WERI-Rb-1 (cell line): ENCODE measurements at places on chromosomes 4 and X.
A peak's percentile ranks its signal among the peaks of the same experiment; 100 is the strongest.

DNA sequence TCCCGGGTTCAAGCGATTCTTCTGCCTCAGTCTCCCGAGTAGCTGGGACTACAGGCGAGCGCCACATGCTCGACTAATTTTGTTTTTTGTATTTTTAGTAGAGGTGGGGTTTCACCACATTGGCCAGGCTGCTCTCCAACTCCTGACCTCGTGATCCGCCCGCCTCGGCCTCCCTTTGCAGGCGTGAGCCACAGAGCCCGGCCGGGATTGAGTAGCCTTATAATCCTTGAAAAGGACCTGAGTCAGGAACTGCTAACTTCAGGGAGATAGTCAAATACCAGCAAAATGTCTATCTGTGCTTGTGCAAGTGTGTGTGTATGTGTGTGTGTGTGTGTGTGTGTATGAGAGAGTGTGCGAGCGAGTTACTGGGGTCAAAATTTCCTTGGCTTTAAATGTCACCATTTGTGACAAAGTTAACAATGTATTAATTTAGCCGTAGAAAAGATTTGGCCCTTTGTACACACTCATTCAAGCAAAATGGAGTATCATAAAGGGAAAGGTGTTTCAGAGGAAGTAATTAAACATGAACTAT, 1.8 kb upstream of the KDM6A start:
- DNase-seq: no peak

- no peak for DNase-seq
Measured at GRCh38 chrX:139286342-139286741, 244.2 kb upstream of the F9 start.

DNA sequence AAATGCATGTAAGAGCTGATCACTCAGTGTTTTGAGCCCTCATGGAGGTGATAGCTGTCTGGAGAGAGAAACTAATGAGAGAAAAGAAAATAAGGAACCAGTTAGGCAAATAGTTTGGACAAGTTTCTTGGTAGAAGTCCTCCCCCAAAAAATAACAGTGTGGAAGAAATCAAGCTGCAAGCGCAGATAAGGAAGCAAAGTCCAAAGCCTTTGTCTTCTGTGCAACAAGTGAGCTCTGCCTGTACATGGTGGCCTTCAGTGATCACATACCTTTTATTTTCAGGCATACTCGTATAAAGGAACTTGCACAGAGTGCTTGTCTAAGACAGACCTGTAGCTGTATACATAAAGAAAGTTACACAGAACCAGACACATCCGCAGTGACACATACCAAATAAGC, 2.5 kb upstream of the UGT2A3 start:
- no peak for DNase-seq

DNA sequence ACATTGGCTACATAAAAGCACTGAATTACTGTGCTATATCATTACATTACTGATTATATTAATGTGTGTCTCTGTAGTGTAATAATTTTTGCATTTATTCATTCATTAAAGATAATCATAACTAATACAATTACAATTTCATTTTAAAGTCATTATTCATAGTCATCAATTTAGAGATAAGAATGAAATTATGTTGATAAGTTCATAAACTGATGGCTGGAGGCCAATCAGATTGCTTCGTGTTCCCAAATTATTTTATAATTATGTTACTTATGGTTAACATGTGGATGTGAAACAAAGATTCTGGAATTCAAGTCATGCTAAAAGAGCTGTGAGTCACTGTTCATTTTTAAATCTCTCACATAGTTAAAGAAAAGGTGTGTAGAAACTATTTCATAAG, 223.4 kb upstream of the HAND2 start:
- no peak for DNase-seq

DNA sequence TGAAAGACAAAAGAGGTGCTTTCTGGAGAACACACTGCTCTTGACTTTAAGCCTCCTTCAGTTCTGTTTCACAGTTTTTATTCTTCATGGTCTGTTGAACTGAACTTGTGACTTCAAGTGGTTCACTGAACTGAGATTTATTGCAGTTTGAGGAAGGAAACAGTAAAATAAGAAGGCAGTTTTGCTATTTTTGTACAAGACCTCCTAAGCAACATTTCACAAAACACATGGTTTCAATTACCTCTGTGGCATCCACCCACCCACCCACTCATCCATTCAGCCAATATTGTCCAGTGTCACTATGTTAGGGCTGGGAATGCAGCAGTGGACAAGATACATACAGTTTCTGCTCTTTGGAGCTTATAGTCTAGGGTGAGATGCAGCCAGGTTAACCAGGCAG, 131.3 kb downstream of the IL1RAPL2 start:
- DNase-seq: no peak

- DNase-seq: peak; percentile 54
Measured at GRCh38 chrX:16870862-16871815, 977 bp upstream of the RBBP7 start.

GRCh38 chrX:38601866-38602265, 40.5 kb downstream of the TSPAN7 start:
- DNase-seq: no peak

DNA sequence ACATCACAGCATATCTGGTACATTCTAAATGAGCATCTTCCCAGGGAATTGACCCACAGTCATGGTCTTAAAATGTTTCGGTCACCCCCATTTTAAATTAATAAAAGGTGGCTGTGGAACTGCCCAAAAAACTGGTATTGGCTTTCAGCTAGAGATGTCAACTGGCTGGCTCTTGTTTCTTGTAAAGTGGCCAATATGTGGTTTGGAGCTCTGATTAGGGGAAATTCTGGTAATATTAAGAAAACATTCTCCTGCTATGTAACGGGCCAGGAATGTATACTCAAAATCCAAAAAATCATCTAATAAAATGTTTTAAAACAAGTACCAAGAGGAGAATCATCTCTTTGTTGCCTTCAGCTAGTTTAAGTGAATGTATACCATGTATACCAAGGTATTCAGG, 62.0 kb upstream of the VCX2 start:
- no peak for DNase-seq

DNA sequence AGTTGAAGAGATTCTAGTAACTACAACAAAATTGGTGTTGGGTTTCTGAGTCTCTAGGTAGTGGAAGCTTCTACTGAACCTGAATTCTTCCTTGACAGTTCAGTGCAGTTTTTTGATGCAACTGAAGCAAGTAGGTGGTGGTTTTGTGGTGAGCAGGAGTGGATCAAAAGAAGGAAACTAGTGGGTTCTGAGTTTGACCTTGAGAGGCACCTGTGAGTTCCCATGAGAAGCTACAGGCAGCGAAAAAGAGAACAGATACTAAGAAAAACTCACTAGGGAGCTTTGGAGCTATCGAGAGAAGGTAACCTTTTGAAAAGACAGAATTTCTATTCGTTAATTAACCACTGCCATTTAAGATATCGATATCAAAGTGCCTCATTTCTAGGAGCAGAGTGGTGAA, 145.2 kb downstream of the PDHA2 start:
- DNase-seq: no peak

GRCh38 chr4:16140231-16140878, 56.5 kb upstream of the PROM1 start:
- no peak for DNase-seq

DNA sequence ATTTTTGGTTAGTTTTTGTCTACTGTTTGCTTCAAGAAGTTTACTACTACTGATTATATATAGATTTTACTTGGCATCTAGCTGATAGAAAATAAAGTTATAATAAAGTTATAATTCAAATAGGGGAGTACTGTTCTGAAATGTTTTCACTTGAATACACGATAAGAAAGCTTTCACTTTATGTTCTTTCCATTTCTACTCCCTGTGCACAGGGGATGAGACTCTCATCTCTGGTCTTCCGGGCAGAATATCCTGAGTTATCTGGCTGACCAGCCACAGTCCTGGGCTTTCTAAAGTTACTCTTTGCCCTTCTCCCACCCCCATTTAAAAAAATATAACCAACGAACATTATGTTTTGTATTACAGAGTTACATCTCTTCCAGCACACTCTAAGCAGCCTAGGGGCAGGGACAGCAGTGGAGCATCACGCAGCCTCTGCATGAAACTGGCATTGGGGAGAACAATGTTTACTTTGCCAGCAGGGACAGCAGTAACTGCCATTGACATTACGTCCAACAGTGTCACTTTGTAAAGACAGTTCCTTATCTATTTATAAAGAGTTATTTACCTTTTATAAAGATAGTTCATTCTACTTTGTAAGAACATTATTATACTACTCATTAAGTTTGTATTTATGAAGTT, 64.3 kb downstream of the METTL14 start:
- no peak for DNase-seq

DNA sequence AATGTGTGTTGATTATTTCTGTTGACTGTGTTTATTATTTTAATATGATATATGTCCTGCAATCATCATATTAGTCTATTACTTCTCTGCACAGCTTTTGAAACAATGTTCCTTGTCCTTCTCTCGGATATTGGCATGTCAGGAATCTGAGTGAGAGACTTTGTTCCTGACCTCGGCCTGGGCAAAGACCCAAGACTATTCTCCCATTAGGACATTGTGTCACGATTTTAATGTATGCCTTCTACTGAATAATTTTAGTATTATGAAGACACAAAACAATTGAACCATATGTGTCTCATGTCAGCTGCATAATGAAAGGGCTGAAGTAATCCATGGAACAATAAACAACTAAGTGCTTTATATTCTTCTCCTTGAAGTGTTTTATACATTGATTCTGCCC, 580.8 kb upstream of the TENM3 start:
- no peak for DNase-seq
